ENCODE measurements at places on chromosomes 4 and X.

DNA sequence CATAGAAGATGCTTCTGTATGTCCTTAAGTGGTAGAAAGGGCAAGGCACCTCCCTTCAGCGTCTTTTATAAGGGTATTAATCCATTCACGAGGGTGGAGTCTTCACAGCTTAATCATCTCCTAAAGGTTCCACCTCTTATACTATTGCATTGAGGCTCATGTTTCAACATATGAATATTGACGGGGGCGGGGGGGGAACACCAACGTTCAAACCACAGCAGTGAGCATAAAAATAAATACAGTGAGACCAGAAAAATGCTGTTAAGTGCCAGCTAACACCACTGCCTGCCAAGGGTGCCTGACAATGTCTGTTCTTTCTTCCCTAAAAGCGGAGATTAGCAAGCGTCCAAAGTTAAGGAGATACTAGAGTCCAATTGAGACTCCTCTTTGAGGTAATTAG is 323.3 kb downstream of the STK32B start:
- DNase-seq: no peak

GRCh38 chr4:139808808-139809756 is 143.5 kb downstream of the MGST2 start:
- no peak for DNase-seq

DNA sequence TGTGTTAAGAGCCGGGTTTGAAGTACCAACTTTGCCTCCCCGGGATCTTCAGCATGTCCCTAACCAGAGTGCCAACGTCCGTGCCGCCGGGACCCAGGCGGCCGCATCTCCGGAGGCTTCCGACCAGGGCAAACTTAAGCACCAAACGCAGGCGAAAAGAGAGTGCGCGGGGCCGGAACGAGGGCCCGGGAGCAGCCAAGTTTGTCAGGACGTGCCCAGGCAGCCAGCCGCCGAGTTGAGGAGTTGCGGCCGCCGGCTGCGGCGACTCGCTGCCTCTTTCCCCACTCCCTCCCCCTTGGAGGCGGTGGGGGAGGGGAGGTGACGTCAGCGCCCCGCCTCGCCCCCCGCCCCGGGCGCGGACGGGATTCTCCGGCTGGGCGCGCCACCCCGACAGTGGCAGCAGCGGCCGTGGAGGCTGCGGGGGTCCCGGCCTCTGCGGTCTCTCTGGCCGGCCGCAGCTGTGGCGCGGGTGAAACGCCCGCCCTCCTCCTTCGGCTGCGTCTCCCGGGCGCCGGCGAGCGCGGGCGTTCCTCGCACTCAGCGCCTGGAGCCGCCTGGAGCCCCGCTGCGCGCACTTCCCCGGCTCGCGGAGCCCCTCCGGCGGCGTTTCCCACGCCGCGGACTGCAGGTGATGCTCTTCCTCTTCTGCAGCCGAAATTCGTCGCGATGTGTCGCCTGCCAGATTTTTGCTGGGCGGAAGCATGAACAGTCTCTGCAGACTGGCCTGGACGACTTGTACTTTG is 2.9 kb upstream of the FAT1 start:
- no peak for DNase-seq

- no peak for DNase-seq
Observed at GRCh38 chr4:97305351-97305750, 837.9 kb downstream of the STPG2 start.

DNA sequence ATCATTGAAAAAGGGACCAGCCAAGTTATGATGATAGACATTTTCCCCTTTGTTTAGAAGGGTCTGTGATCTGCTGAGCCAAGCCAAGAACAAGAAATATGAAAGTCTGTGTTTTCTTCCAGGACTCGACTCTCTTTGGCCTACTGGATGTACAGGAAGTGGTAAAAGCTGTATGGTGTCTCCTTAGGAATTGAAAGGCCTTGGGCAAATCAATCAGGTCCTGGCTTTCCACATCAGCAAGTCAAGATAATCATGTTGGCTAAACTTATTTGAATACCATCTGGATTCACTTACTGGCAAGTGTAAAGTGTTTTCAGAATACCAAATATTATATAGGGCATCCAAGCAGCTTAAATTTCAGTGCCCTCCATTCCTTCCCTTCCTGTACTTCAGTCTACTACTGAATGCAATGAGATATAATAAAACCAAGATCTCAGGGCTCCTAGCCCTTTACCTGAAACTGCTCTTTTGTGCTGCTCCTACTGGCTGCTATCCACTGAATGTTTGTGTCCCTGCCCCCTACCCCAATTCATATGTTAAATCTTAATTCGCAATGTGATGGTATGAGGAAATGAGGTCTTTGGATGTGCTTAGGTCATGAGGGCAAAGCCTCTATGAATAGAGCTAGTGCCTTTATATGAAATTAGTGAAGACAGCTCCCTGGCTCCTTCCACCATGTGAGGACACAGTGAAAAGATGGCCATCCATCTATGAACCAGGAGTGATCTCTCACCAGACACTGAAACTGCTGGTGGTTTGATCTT is 578.0 kb downstream of the SPRY1 start:
- no peak for DNase-seq

DNA sequence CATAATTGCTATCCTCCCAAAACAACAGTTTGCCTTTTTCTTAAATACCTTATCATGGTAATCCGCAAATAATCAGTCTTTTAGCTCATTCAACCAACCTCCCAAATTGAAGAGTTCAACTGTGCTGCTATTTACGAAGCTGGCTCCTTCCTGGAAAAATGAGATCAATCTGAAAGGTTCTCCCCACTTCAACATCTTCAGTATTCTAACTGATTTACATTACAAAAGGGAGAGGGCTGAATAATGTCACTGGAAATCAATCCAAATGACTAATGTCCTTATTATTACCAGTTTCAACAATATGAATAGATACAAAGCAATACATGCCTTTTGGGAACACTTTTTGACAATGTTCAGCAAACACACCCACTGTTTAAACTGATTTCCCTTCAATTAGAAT is 86.2 kb downstream of the WNK3 start:
- DNase-seq: no peak

DNA sequence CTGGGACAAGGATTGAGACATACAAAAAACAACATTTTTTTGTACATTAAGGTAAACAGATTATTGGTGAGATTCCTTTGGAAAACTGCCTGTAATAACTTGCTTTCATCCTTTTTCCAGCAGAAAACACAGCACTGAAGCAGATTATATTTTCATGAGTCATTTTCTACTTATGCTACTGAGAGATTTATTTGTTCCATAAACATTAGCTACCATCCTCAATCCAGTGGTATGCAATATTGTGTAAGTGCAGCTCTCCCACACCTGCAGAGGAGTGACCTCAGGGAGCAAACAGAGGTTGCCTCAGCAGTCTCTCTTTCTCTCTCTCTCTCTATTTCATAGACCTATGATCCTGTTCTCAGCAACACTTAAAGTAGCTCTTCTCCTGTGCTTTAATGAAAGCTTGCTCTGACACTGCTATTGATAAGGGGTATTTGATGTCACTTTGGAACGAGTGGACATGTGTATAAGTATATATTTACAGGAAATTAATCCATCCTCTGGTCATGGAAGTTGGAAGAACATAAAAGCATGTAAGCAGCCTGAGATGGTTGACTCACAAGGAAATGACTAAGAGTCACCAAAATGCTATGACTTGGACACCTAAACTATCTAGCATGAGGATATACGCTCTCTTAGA is 163.7 kb upstream of the SPANXC start:
- DNase-seq: no peak

DNA sequence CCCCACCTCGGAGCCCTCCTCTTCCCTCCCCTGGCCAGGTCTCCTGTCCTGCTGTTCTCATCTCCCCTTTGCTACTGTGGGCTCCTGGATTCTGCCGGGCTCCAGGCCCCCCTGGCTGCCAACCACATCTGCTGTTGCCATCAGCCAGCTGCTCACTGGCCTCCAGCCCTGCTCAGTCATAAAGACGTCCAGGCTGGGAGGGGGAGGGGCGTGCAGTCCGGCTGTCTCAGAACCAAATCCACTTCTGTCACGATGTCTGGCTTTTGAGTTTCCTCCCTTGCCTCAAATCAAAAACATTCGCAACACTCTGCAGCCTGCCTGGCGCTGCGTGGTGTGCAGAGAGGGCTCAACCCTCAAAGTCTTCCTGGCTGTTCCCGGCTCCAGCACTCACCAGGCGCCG is 7.1 kb downstream of the RASL11B start:
- no peak for DNase-seq

- DNase-seq: no peak
Observed at GRCh38 chr4:79514621-79515329, 106.7 kb upstream of the GK2 start.

DNA sequence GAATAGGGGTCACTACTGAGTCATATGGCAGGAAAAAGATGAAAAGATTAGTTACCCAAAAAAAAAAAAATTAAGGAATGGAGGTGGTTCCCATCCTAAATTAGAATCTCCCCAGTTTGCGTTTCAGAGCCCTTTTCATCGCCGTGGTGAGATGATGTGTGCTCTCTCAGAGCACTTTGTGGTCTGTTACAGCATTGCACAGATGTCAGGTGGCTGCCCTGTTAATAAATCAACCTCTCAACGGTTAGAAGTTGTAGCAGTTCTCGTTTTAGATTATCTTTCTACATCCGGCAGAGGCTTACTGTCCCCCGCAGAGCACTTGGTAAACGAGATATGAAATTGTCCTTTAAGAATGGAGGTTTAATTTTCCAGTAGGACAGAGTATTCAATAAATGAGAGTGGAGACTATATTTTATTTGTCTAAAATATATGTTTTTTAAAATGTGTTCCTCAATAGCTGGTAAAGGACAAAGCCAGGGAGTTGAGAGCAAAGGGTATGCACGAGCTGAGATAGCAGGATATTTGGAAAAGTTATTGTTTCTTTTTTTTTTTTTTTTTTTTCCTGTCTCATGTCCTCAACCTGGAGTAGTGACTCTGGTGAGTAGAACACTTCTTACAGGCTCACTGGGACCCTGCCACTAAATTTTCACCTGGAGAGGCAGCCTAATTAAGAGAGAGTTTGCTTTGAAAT is 26.9 kb downstream of the AFF1 start:
- no peak for DNase-seq

GRCh38 chr4:179285696-179286095 is 1843.5 kb upstream of the AGA start:
- DNase-seq: no peak

DNA sequence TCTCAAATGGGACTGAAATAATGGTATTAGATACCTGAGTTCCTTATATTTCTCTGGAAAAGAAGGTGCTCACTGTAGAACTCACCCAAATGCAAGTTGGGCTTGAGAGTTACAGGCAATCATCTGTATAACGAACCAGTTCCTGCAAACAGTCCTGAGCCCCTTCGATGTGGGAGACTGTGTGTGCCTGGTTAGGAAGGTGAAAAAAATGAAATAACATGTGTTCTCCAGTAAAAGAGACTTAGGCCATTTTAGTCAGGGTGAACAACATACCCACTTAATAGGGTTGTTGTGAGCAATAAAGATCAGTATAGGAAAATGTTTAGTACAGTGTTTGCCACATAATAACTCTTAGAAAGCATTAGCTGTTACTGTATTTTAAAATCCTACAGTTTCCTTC is 23.4 kb downstream of the STIM2 start:
- DNase-seq: no peak

- no peak for DNase-seq
Observed at GRCh38 chr4:89539374-89539773, 231.8 kb upstream of the GPRIN3 start.

- no peak for DNase-seq
Observed at GRCh38 chr4:135256111-135256510, 1054.5 kb upstream of the PABPC4L start.

DNA sequence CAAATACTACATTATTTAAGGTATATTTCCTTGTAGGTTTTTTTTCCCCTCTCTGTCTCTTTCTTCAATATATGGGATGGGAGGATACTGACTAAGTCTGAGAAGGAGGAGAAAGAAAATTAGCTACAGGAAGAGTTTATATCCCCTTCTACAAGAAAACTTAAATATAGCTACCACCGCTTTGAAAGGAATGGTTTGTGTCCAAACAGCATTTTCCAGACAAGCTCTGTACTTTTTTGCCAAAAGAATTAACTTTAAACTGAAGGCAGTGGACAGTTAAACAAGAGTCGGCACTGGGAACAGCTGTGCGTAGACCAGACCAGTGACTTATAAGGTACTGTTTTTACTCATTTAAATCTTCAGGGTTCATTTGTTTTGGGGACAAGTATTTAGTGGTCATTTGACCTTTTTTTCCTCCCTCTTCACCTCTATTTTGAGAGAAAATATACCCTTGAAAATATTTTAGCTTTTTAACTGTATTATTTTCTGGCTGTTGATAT is 303.7 kb downstream of the ARHGAP24 start:
- no peak for DNase-seq

DNA sequence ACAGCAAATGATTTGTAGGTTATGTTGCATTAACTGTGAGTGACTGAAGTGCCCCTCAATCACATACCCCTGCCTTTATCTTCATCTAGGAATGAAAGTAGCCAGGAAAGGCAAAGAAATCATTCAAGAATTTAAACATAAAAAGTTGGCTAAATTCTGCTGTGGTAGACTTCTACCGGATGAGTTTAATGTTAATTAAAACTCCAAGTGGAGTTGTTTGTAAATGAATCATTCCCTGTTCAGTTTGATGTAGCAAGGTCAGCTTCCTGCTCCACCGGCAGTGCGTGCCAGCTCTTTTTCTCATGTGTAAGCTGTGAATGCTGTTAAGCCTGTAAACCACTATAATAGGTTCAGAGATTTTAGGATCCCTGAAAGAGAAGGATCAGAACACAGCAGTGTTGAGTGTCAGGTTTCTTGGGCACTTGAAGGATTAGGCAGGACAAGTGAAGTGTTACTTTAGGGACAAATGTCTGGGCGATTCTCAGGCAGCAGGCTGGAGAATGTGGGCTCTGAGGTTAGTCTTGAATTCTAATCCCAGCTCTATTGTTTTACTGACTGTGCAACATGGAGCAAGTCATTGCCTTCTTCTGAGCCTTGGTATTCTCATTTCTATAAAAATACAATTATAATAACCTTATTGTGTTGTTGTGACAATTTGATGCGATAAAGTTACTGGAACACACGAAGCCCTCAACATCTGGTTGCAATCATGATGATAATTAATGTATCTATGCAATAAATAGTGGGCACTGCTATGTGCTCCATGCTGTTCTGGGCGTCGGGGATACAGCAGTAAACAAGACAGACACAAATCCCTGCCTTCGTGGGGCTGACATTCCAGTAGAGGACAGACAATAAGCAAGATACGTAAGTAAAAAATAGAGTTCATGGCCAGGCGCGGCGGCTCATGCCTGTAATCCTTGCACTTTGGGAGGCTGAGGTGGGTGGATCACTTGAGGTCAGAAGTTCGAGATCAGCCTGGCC is 112.0 kb downstream of the SHROOM3 start:
- no peak for DNase-seq

GRCh38 chrX:46957297-46957696 is 45.1 kb downstream of the JADE3 start:
- DNase-seq: no peak

- DNase-seq: no peak
Observed at GRCh38 chr4:89994176-89994873, 99.7 kb downstream of the MMRN1 start.
